Chondrocyte (in vitro differentiated cells): ENCODE measurements at places on chromosomes 11 and 22. TPM values are rescaled to one million over a fixed set of nuclear protein-coding genes. Genes with fewer than 3 reads are reported as not detected.

FGF4 gene
- total RNA-seq, result not detected in 3 replicates

P2RY2 gene
- total RNA-seq, result 0.32 TPM in 1 of 3 replicates, not detected in the others

CD3E gene
- not detected in 3 replicates for total RNA-seq

TMA7B gene
- total RNA-seq, result not detected in 3 replicates

CD82 gene
- 14.4 to 46.6 TPM (median 17.0 TPM) in 3 replicates for total RNA-seq

SAA1 gene
- total RNA-seq, result not detected in 3 replicates

SELENOM gene
- total RNA-seq, result 200 to 228 TPM (median 217 TPM) in 3 replicates

TESMIN gene
- 0.33 to 0.37 TPM in 2 of 3 replicates, not detected in the other for total RNA-seq

- no peaks in the 10 kb centered on the region for H3K36me3 ChIP-seq
- no peak overlapping the region for H3K27ac ChIP-seq
- no peak for DNase-seq
- H3K27me3 ChIP-seq, result no peaks in the 10 kb centered on the region
- H3K4me1 ChIP-seq, result no peaks in the 10 kb centered on the region
These were observed 112.6 kb downstream of the C11orf91 start for GRCh38 chr11:33588056-33588455.

GRCh38 chr22:21055880-21056319, 10.2 kb downstream of the LRRC74B start:
- no peaks in the 10 kb centered on the region for H3K4me1 ChIP-seq
- no peak overlapping the region for H3K4me3 ChIP-seq
- DNase-seq, result no peak
- H3K27ac ChIP-seq, result no peak overlapping the region
- no peaks in the 10 kb centered on the region for H3K36me3 ChIP-seq

- H3K4me1 ChIP-seq, result peaks cover 21% of the 10 kb centered on the region
- no peaks in the 10 kb centered on the region for H3K27me3 ChIP-seq
- H3K36me3 ChIP-seq, result peaks cover 5% of the 10 kb centered on the region
- no peak overlapping the region for H3K4me3 ChIP-seq
These were observed 78.4 kb downstream of the NAV2 start for GRCh38 chr11:19790831-19791552.

- H3K27me3 ChIP-seq, result no peaks in the 10 kb centered on the region
- H3K27ac ChIP-seq, result peak overlapping the region; percentile 27
- H3K4me1 ChIP-seq, result peaks cover 24% of the 10 kb centered on the region
- peaks cover 18% of the 10 kb centered on the region for H3K36me3 ChIP-seq
These were observed 217.4 kb downstream of the SBF2 start for GRCh38 chr11:10076458-10077141.

- no peak overlapping the region for H3K4me3 ChIP-seq
- H3K27me3 ChIP-seq, result no peaks in the 10 kb centered on the region
- H3K36me3 ChIP-seq, result no peaks in the 10 kb centered on the region
- no peak overlapping the region for H3K27ac ChIP-seq
- H3K4me1 ChIP-seq, result peaks cover 11% of the 10 kb centered on the region
These were observed 39.4 kb downstream of the BLID start for GRCh38 chr11:122076512-122077120.

GRCh38 chr11:6864438-6864837, 1.6 kb downstream of the OR10A2 start:
- DNase-seq, result no peak
- no peaks in the 10 kb centered on the region for H3K27me3 ChIP-seq
- no peaks in the 10 kb centered on the region for H3K36me3 ChIP-seq
- H3K4me1 ChIP-seq, result peaks cover 7% of the 10 kb centered on the region
- H3K4me3 ChIP-seq, result no peak overlapping the region

DNA sequence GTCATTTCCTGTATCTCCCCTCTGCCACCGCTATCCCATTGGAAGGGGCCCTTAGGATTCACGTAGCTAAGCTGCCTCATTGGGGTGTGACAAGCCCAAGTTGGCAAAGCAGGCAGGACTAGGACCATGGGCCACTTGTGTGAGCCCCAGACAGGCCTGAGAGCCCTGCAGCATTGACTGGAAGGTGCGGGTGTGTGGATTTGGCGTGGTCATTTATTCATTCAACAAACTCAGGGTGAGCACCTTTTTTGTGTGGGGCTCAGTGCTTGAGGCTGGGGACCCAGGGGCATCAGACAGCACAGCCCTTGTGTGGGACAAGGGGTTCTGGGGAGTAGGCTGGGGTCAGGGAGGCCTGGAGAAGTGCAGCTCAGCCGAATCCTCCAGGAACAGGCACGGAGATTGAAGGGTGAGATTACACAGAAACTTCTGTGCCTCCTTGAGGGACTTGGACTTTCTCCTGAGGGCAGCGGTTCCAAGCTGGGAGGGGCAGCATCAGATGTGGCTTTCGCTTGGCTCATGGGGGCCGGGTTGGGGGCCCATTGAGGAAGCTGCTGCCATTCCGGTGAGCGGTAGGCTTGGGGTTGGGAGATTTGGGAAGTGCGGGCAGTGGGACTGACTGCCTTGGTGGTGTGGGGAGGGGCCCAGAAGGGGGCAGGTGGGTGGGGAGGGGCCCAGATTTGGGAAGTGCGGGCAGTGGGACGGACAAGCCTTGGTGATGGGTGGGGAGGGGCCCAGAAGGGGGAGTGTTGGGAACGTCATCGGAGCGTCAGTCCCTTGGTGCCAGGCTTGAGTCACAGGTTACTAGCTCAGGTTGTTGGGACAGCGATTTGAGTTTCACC, 11.9 kb downstream of the MGAT3 start:
- no peak overlapping the region for H3K27ac ChIP-seq
- no peak overlapping the region for H3K4me3 ChIP-seq

GRCh38 chr11:507727-508515, 879 bp upstream of the RNH1 start:
- no peaks in the 10 kb centered on the region for H3K27me3 ChIP-seq
- H3K27ac ChIP-seq, result peak overlapping the region; percentile 74

DNA sequence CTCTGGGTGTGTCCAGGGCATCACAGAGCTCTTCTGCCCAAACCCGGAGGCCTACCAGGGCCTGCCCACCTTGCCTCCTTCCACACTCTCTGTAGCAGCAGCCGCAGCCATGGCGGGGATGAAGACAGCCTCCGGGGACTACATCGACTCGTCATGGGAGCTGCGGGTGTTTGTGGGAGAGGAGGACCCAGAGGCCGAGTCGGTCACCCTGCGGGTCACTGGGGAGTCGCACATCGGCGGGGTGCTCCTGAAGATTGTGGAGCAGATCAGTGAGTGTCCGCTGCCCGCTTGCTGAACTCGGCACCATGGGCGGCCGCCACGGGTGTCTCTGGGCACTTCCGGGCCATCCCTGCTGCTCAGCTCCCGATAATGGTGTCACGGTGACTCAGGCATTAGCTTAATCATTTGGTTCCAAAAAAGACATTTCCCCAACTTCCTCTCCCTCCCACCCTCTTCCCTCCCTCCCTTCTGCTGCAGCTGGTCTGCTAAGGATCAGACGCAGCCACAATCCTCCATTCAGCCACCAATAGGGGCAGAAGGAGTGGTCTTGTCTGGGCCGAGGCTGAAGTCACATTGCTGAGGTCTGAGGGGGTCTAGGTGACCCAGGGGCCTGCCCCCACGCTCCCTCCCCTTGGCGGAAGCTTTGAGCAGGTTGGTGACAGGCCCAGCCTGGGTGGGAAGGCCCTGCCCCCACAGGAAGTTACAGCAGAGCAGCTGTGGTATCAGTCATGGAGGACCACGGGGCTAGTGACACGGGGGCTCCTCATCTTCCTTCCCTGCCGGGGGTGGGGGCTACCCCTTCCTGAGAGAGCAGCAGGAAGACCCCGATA, 950 bp downstream of the FERMT3 start:
- H3K27me3 ChIP-seq, result no peaks in the 10 kb centered on the region
- peaks cover 21% of the 10 kb centered on the region for H3K36me3 ChIP-seq
- peak overlapping the region; percentile 31 for H3K4me3 ChIP-seq
- H3K27ac ChIP-seq, result peak overlapping the region; percentile 84

DNA sequence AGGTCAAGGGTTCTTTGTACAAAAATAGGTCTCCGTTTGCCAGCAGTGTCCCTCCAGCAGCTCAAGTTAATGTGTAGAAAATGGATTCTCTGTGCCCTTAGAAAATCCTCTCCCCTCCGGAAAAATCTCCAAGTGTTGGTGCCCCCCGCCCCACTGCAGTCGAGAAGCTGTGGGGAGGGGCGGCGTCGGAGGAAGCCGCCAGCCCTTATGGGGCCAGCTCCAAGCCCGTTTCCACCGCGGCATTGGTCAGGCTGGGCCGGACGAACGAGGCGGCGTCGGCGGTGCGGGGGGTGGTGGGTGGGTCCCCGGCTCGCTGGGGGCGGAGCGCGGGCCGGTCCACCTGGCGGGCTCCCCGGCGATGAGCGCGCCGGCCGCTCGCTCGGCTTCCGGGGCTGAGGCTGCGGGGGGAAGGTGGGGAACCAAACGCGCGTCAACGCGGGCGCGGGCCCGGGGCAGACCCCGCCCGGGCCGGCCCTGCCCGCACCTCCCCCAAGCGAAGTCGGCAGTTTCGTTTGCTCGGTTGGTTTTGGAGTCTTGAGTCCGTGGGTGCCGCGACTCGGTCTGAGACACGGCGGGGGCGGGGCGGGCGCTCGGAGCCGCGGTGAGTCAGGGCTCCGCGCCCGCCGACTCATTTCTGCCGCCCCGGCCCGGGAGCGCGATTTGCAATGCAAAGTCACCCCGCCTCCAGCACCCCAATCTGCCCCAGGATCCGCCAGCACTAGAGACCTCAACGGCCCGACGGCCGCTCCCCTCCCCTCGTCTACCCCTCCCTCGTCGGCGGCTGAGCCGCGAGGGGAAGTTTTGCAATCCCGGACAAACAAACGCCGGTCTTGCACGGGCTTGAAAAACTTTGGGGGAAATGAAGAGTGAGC, 1.4 kb downstream of the ASCL2 start:
- H3K27me3 ChIP-seq, result peaks cover 46% of the 10 kb centered on the region
- H3K4me1 ChIP-seq, result no peaks in the 10 kb centered on the region
- H3K27ac ChIP-seq, result no peak overlapping the region
- peak overlapping the region; percentile 49 for H3K4me3 ChIP-seq
- H3K36me3 ChIP-seq, result no peaks in the 10 kb centered on the region

DNA sequence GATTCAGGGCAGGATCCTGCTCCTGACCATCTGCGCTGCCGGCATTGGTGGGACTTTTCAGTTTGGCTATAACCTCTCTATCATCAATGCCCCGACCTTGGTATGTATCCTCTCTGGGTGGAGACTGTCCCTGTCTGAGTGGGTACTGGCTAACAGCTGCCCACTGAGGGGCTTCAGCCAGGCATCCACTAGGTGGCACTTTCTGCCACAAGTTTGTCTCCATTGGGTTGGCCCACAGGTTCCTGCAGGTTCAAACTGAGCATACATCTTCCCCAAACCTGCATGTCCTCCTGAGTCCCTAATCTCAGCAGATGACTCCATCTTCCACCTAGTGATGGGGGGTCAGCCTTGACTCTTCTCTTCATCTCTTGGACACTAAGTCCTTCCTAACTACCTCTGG, 4.4 kb downstream of the SLC2A11 start:
- H3K4me3 ChIP-seq, result no peak overlapping the region
- peaks cover 12% of the 10 kb centered on the region for H3K36me3 ChIP-seq
- DNase-seq, result peak; percentile 47
- H3K4me1 ChIP-seq, result peaks cover 4% of the 10 kb centered on the region
- H3K27me3 ChIP-seq, result no peaks in the 10 kb centered on the region

- H3K27ac ChIP-seq, result no peak overlapping the region
- H3K27me3 ChIP-seq, result peaks cover 1% of the 10 kb centered on the region
- no peaks in the 10 kb centered on the region for H3K36me3 ChIP-seq
- no peaks in the 10 kb centered on the region for H3K4me1 ChIP-seq
These were observed 272.3 kb downstream of the GUCY1A2 start for GRCh38 chr11:106745941-106746340.

DNA sequence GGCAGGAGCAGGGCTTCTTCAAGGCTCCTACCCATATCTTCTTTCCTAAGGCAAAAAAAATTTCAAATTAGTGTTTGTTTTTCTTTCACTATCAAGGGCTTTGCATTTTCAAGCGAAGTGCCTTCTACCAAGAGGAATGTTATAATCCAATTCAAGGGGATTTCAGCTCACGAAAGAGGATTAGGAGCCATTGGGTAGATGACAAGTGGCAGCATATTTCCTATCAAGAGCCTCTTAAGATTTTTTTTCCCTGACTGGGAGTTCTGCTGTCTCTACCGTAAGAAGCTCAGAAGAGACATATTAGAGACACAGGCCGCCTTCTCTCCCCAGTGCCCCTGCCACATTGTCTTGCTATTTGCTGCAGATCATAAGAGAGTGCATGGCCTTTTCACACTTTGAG, 55.9 kb upstream of the BMAL1 start:
- no peak overlapping the region for H3K27ac ChIP-seq
- no peak overlapping the region for H3K4me3 ChIP-seq
- DNase-seq, result no peak
- H3K4me1 ChIP-seq, result peaks cover 25% of the 10 kb centered on the region
- no peaks in the 10 kb centered on the region for H3K27me3 ChIP-seq

DNA sequence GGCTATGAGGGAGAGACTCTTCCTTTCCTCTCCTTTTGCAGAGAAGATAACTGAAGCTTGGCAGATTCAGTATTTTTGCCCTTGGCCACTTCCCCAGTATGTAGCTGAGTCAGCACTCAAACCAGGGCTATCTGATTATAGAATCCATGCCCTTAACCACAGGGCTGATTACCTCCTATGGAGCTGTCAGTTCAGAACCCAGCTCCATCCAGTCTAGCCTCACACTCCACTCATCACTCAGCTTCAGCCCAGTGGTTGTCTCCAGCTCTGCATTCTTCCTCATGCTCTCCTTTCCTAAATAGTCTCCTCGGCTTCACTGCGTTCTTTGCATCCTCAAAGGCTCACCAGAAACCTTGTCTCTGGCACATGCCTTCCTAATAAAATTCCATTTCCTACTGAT, 151.6 kb upstream of the BLID start:
- H3K36me3 ChIP-seq, result no peaks in the 10 kb centered on the region
- peaks cover 7% of the 10 kb centered on the region for H3K27me3 ChIP-seq
- no peak overlapping the region for H3K4me3 ChIP-seq
- H3K27ac ChIP-seq, result no peak overlapping the region
- H3K4me1 ChIP-seq, result peaks cover 5% of the 10 kb centered on the region
- no peak for DNase-seq

GRCh38 chr22:19610518-19611253, 86.5 kb upstream of the CLDN5 start:
- H3K4me1 ChIP-seq, result no peaks in the 10 kb centered on the region
- H3K27ac ChIP-seq, result no peak overlapping the region
- H3K4me3 ChIP-seq, result no peak overlapping the region
- H3K36me3 ChIP-seq, result no peaks in the 10 kb centered on the region

GRCh38 chr22:31133911-31134310, 6.4 kb downstream of the PLA2G3 start:
- H3K27ac ChIP-seq, result no peak overlapping the region
- H3K4me1 ChIP-seq, result peaks cover 5% of the 10 kb centered on the region
- H3K27me3 ChIP-seq, result peaks cover 3% of the 10 kb centered on the region
- H3K36me3 ChIP-seq, result no peaks in the 10 kb centered on the region
